Panc1 (cell line): ENCODE measurements at places on chromosomes 16 and 17.

DNA sequence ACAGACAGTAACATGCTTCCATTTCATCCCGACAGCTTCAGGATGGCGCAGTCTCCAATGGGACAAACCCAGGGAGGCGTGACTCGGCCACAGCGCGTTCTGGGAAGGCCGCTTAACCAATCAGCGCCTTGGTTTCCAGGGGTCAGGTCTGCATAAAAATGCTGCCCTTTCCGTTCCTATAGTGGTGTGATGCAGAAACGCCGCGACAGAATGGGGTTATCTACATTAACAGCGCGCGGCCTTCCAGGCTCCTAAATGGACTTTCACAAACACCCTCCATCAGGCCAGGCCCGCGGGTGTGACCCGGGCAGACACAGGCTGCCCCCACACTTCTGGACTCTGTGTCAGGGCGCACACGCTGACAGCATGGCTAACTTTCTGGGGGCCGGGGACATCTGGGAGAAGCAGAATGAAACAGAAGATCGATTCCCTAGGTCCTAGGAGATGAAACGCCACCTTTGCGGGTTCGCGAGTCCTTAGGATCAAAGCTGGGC lies 792 bp downstream of the TMEM231 start:
- peak; percentile 67 for DNase-seq

- DNase-seq, result peak; percentile 83
Measured at GRCh38 chr17:59753522-59754467, 46.3 kb downstream of the VMP1 start.

- no peak for DNase-seq
Measured at GRCh38 chr17:49022391-49022941, 25.3 kb downstream of the IGF2BP1 start.

DNA sequence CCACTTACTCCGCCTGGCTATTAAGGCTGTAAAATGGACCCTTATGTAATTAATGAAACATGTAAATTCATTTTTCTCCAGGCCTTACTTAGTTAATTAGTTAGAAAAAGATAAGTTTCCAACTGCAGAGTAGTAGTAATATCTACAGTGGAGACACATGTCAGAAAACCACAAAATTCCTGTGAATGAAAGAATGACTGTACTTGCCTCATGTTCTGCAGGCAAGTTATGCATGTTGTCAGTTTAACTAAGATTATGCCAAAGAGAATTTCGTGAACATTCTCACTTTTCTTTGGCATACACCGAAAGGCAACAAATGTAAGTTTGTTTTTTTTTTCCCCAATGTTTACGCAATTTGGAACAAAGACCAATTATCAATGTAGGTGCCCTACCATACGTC lies 16.8 kb upstream of the CCL1 start:
- no peak for DNase-seq

- DNase-seq, result no peak
Measured at GRCh38 chr17:71883845-71884244, 237.0 kb upstream of the SOX9 start.

DNA sequence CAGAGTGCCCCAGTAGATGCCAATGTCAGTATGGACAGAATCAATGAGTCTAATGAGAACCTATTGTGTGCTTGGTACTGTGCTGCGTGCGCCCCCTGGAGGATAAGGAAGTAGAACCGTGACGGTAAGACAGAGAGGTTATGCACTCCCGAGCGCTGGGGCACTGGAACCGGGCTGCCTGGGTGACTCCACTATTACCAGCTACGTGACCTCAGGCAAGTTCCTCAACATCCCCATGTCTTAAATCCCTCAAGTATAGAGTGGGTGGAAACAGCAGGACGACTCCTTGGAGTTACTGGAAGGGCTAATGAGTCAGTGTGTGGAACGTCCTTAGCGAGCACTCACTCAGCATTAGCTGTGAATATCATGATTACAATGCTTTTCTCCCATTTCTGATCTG lies 16.2 kb downstream of the CHST4 start:
- DNase-seq, result peak; percentile 25
